ENCODE measurements at places on chromosomes 6 and 20. TPM values are rescaled to one million over a fixed set of nuclear protein-coding genes. Genes with fewer than 3 reads are reported as not detected.

GRCh38 chr6:152669895-152670294 is 27.8 kb upstream of the MYCT1 start:
- peak; percentile 33 for DNase-seq

DNA sequence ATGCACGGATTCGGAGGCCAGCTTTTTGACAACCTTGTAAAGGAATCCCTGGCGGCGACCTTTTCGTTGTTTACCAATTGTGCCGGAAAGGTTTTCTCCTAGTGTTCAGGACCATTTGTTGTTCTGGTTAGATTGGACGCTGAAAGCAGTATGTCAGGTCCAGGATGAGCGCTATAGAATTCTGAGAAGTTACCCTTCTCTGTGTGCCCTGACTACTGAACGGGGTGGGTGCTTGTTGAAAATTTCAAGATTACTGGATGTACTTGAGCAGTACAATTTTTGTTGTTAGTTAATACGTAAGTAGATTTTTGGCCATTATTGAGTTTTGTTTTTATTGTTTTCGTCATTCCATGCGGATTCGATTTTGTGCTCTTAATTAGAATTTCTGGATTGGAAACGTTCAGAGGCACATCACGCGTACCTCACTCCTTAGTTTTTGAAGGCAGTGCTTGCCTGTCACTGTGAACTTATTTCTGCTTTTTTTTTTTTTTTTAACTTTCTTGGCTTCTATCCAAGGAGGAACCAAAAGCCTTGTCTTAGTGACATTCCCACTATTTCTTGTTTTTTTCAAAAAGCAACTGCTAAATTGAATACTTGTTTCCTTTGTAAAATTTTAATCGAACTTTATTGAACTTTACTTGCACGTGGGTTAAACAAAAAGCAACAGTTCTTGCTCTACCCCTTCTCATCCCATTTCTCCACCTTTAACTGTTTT is 898 bp downstream of the XRN2 start:
- no peak for DNase-seq

DNA sequence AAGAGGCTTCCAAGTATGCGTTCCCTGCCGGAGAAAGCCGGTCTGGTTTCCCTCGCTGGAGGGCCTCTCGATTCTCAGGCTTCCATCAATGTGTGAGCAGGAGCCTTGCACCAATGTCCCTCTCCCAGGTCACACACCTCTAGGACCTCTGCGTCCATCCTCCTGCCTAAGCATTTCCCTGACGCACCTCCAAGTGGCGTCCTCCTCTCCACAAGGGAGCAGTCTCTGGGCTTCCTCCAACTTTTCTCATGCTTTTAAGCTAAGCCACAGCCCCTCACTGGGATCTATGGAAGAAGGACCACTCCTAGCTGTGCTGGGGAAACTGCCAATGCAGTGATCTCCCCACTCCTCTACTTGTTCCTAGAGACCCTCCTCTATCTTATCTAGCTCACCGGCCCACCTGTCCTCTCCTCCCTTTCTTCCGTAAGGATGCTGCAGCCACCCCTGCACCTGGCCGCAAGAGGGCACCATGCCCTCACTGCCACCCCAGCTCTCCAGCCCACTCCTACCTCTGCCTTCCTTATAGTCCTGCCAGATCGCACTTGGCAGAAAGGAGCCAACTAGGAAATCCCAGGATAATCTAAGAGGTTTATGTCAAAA is 258.7 kb downstream of the LRFN2 start:
- DNase-seq = peak; percentile 33

- DNase-seq = no peak
Observed at GRCh38 chr6:47890326-47890875, 108.6 kb downstream of the OPN5 start.

GRCh38 chr20:13291157-13291556 is 70.1 kb downstream of the ISM1 start:
- no peak for DNase-seq

DNA sequence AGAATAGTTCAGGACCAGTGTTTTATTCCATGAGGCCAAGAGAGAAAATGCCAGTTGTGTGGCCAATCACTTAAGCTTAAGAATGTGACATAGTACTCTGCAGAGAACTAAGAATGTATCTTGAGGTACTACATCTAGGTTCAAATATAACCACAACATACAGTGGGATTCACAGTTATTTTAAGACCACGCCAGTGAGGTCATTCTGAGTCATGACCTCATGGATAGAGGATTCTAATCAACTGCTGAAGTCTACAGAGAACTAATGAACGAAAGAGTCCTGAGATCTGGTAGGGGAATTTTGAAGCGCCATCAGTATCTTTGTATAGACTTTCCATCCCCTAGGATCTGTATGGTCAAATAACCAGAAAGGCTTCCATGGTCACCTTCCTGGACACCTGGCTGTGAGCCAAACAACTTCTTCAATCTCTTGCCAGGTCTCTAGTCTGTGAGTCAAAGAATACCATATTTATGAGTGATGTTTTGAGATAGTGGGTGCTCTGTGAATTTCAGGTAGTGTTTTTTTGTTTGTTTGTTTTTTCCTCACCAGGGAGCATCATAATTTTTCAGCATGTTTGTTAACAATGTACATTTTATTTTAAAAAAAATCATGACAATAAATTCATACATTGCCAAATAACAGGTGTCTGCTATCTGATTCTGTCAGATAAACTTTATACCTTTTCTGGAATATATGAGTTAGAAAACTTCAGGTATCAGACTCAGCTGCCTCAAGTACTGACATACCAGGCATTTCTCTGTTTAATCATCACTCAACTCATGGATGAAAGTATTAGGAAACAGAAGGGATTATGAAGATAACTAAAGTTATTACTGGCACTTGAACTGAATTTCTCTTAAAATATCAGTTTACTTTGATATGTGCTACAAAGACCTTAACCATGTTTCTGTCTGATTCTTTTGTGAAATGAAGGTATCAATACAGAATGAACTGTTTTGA is 217.9 kb downstream of the PLCB4 start:
- DNase-seq = no peak

GRCh38 chr6:123895806-123896205 is 92.1 kb downstream of the NKAIN2 start:
- DNase-seq = no peak

GRCh38 chr6:43267619-43268354 is 24.5 kb downstream of the TTBK1 start:
- no peak for DNase-seq

DNA sequence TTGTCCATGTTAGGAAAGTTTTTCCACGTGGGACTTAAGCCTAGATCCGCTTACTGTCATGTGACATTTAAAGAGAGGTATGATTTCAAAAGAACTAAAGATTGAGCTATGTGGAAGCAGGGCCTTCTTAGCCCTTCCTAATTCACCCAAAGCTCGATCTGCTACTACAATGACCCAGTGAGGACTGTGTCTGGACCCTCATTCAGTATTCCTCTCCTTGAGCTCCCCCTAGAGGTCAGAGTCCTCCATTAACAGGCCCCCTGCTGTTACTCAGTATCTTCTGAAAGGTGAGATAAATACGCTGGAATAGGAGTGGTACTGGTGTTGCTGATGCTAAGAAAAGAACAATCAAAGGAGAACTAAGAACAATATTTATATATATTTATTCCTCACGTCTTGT is 414.0 kb downstream of the GJA1 start:
- DNase-seq = peak; percentile 53

- DNase-seq = no peak
Observed at GRCh38 chr20:61499859-61500554, 247.9 kb downstream of the CDH4 start.

DNA sequence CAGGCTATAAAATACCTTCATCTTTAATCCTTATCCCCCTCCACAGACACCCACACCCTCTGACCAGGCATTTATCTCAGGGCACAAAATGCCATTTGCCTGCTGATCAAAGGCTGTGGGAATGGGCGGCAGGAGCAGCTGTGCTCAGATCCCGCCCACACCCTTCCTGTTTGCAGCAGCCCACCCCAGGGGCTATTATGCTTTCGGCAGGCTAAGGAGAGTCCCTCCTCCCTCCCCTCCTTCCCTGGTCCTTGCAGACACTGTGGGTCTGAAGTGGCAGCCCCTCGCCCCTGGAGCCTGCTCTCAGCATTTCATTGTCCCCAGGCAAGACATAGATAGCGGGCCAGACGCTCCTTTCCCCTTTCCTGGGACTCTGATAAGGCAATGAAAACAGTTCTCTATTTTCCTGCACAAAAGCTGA is 220.8 kb upstream of the HEY2 start:
- no peak for DNase-seq

DNA sequence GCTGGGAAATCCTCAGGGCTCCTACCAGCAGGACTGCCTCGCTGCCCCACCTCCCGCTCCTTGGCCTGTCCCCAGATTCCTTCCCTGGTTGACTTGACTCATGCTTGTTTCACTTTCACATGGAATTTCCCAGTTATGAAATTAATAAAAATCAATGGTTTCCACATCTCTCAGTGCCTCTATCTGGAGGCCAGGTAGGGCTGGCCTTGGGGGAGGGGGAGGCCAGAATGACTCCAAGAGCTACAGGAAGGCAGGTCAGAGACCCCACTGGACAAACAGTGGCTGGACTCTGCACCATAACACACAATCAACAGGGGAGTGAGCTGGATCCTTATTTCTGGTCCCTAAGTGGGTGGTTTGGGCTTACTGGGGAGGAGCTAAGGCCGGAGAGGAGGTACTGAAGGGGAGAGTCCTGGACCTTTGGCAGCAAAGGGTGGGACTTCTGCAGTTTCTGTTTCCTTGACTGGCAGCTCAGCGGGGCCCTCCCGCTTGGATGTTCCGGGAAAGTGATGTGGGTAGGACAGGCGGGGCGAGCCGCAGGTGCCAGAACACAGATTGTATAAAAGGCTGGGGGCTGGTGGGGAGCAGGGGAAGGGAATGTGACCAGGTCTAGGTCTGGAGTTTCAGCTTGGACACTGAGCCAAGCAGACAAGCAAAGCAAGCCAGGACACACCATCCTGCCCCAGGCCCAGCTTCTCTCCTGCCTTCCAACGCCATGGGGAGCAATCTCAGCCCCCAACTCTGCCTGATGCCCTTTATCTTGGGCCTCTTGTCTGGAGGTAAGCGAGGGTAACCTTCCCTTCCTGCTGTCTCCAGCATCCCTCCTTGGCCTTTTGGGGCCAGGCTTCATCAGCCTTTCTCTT is at the start of gene CFB:
Gene CFB (plus strand): TSS at position 589 of the 863 bp plus-strand sequence. CDS start 127 bp downstream, at position 716.
- DNase-seq = no peak

- no peak for DNase-seq
Observed at GRCh38 chr6:107564589-107564951, 74.7 kb downstream of the SOBP start.

- no peak for DNase-seq
Observed at GRCh38 chr6:91711518-91711917, 1124.6 kb upstream of the MAP3K7 start.

GRCh38 chr6:71510057-71510713 is 221.6 kb downstream of the OGFRL1 start:
- DNase-seq = peak; percentile 27

DNA sequence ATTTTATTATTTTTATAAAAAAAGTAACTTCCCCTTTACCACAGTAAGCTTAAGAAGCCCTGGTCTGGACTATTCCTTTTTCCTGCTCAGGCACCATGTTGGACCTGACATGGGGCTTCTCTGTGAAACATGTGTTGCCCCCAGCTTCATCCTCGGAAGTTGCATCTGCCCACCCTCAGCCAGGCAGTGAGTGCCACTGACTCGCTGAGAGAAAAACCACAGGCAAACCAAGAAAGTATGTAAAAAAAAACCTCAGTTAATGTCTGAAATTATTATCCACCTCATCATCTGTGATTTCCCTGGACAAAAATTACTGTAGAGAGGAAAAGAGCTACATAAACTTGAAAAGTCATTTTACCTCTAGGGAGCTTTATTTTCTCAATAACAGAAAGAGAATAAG is 109.9 kb upstream of the MCHR2 start:
- no peak for DNase-seq

DNA sequence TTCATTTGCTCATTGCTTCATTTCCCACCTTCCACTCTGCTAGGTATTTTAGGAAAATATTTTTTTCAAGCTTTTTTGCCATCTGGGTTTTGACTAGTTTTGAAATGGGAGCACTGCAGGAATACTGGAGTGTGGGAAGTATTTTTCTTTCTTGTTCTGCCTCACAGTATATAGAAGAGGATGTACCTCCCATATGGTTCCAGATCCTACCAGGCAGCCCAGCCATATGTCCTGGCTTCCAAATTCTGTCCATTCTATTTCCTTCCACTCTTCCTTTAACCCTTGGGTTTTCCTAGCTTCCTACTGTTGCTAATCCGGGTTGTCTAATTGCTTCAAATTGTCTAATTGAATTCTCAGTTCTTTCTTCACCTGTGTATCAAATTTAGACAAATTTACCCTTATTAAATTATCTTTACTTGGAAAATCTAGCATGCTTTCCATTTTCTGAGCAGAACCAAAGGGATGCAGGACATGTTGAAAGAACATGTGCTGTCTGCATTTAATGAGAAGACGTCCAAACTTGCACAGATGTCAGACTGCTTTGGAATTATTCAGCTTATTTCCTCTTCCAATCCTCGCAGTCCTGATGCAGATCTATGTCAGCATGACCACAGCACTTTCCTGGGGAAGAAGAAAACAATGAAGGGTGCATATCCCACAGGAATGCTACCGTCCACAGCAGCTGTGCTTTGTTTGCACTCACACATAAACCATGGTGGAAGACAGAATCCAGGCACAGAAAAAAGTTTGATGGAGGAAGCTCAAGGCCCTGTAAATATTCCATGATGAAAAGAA is 1273.9 kb upstream of the MAP3K7 start:
- no peak for DNase-seq

DNA sequence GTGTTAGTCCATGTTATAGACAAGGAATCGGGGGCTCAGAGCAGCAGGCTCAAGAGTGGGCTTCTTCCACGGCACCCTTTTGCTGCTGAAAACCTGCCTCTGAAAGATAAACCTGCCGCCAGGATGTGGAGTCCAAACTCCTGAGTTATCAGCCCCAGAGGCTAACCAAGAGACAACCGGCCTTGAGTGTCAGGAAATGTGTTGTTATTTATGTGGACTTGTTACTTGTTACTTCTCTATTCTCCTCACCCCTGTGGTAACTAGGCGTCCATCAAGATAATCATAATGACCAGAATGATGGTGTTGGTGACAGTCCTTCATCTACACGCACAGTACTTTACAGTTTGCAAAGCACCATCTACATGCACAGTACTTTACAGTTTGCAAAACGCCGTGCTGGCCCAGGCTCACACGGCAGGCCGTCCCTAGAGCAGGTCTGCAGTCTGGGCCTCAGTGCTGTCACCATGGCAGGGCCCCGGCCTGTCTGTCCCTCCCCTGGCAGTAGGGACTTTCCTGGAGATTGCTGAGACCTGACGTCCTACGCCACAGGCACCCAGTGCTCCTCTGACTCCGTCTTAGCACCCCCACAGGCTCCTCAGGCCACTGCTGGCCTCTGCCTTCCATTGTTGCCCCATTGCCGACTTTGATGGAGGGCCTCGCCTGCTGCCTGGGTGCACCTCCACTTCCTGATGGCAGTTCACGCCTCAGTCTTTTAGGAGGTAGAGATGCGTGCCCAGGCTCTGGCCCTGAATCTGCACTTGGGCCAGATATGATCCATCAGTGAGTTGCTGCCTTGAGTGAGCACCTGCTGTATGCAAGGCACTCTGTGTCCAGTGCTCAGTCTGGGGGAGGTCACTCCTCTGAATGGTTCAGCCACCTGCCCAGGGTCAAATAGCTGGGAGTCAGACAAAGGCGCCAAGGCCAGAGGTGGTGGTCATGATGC is 9.1 kb upstream of the BPIFB4 start:
- no peak for DNase-seq

The NAA20 gene
- total RNA-seq = 71.5 TPM

The SUMO4 gene
- 1.6 TPM for total RNA-seq

The ZNF165 gene
- 11.2 TPM for total RNA-seq

The SCRT2 gene
- total RNA-seq = not detected

The RAET1E gene
- total RNA-seq = 3.9 TPM
